ENCODE measurements at places on chromosomes 7 and 10.

DNA sequence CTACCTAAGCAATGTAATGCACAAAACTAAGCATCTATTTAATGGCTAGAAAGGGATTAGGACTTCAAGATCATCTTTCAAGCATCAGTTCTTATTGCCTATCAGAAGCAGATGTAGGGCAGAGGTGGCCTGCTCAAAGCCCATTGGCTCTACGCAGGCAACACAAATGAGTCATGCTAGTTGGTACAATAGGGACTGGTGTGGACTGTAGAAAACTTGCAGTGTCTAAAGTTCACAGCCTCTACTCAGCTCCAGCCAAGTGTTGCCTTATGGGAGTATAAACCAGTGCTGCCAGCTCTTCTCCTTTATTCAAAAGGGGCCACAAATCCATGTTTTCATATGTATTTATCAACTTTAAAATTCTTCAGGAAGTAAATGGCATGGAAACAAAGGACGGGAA is 31.7 kb downstream of the ASAH2 start:
- DNase-seq: no peak

GRCh38 chr7:132221356-132221755 is 354.9 kb downstream of the PLXNA4 start:
- DNase-seq: no peak

DNA sequence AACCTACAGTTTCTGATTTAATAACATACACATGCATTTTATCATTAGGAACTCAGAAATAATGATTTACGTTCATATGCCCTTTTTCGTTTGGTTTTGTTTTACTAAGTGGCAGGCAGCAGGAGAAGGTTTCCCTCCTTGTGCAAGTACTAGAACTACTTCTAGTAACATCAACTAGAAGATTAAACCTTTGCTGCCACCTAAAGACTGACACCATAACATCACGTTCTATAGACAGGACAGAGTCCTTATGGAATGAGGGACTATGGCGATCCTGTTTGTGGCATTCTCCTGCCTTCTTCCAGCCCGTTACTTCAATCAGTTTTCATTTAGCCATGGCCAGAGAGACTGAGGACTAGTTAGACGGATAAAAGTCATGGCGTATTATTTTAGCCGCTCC is 53.2 kb downstream of the GAD2 start:
- peak; percentile 85 for DNase-seq

GRCh38 chr10:107415446-107415845 is 250.9 kb upstream of the SORCS1 start:
- DNase-seq: no peak

DNA sequence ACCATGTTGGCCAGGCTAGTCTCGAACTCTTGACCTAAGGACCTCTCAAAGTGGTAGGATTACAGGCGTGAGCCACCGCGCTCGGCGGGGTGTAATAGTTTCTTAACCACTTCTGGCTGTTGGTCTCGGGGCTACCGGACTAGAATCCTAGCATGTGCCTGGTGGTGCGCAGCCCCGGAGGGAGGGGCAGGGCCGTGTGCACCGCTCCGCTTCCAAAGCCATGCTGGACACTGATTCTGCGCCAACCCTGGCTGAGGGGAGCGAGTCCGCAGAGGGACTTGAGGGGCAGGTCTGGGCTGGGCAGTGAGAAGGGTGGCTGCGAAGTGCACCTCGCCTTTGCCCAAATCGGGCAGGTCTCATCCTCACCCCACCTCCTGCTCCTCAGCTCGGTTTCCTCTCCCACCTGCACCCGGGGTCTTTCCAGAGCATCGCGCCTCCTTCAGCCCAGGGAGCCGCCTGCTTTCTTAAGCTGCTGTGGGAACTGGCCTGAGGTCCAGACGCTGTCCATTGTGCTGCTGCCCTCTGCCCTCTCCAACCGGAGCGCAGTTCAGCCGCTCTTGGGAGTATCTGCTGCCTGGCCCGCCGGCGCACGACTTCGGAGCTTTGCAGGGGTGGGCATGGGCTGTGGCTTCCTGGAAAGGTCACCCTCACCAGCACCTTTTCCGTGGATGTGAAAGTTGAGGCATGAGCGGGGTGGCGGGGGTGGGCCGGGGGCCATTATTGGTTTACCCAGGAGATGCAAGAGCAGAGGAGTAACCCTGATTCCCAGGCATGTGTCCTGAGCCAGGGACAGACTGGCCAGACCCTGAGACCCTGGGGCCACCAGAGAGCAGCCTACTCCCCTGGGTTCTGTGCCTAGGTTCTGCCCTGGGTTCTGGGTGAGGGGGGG is 422.6 kb upstream of the NUPR2 start:
- DNase-seq: no peak

Measured in mesendoderm (in vitro differentiated cells).